ENCODE measurements at places on chromosomes 7 and 10.

- DNase-seq = no peak
Observed at GRCh38 chr10:74255888-74256357, 104.9 kb downstream of the ADK start.

DNA sequence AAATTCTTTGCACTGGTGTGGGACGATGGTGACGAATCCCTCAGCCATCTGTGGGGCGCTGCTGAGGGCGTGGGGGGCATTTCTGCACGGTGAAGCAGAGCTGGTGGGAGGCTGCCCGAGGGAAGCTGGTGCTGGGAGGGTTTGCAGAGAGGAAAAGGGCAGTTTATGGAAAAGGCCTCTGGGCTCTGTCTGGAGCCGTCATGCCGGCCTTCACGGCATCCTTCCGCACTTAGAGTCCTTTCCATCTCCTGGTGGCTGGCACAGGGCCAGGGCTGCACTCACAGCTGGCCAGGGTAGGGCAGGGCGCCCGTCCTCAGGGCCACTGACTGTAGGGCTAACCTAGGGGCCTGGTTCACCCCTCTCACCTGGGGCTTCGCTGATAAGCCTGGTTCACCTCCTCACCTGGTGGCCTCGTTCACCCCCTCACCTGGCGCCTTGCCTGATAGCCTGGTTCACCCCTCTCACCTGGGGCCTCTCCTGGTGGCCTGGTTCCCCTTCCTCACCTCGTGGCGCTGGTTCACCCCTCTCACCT is 598 bp upstream of the AMZ1 start:
- DNase-seq = no peak

DNA sequence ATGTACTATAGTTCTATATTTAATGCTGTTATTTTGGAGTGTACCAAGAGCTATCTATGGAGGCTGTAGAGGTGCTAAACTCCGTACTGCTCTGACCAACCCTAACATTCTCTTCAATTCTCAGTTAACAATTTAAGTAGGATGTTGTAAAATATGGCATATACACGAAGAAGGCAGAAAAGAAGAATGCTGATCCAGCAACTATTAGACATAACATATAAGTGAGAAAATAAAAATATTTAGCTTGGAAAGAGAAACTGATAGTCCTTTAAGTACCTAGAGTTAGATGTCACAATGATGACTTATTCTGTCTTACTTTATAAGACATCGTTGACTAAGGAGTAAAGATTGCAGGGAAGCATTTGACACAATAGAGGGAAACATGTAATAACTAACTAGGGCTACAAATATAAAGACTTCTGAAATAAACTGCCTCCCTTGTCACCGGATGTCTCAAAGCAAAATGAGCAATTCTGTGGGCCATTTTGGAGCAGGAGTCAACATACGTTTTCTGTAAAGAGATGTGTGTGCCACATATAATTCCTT is 159.5 kb downstream of the CPEB3 start:
- no peak for DNase-seq

DNA sequence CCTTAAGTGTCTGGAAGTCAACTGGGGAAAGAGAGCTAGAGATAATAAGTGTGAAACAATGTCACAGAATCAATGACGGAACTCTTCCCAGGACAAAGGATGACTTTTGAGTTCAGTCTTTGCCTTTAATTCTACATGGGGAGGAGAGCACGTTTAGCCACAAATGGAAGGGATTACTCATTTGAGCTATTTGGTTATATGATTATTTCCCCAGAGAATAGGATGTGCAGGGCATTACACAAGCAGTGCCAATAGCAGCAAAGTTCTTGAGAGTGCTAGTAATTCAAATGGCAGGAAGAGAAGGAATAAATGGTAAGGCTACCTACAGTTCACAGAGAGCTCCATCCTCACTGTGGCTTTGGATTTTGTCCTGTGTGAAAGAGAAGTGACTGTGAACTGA is 6.0 kb downstream of the EGFR start:
- no peak for DNase-seq

GRCh38 chr7:1101563-1102431 is 13.9 kb downstream of the GPER1 start:
- DNase-seq = no peak

- DNase-seq = no peak
Observed at GRCh38 chr7:11373546-11374142, 400.0 kb downstream of the PHF14 start.

GRCh38 chr7:14902589-14903067 is at the start of gene DGKB:
Gene DGKB (minus strand): TSS chr7:14902751.
- DNase-seq = no peak

GRCh38 chr7:43650457-43651052 is 67.6 kb downstream of the STK17A start:
- DNase-seq = no peak

DNA sequence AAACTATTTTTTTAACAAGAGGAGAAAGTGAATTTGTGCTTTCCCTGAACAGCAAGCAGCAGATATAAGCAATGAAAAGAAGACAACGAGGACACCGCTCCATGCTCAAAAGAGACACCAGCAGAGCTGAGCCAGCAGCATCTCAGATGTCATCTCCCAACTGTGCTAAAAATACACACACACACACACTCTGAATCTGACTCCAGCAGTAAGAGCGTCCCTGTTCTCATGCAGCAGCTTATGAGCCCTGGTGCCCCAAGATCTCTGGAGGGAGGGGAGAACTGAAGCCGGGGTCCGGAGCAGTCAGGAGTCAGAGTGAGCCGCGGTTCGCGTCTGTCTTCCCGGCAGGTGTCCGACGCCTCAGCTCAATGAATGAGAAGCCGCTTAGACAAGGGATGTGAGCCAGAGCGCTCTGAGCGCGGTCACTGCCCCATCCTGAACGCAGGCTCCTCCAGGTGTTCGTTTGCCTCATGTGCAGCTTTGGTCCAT is 49.2 kb downstream of the SVIL start:
- DNase-seq = no peak

DNA sequence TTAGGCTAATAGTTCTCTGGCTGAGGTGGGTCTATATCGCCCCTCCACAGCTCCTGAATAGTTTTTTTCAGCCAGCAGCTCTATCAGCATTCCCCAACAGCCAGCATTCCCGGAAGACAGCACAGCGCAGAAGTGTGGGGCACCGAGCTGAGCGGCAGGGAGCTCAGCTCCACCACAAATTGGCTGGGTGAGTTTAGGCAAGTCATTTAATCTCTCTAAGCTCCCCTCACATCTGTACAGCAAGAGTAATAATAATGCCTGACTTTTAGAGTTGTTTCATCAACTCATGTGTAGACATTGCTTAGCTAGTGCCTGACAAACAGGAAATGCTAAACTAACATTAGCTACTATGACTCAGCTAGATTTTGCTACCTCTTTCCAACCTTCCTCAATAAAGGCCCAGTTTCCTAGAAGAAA is 247.9 kb upstream of the PTN start:
- no peak for DNase-seq

GRCh38 chr7:11988186-11988585 is 156.2 kb upstream of the THSD7A start:
- DNase-seq = no peak

- DNase-seq = no peak
Observed at GRCh38 chr10:8361510-8361844, 307.0 kb downstream of the GATA3 start.

DNA sequence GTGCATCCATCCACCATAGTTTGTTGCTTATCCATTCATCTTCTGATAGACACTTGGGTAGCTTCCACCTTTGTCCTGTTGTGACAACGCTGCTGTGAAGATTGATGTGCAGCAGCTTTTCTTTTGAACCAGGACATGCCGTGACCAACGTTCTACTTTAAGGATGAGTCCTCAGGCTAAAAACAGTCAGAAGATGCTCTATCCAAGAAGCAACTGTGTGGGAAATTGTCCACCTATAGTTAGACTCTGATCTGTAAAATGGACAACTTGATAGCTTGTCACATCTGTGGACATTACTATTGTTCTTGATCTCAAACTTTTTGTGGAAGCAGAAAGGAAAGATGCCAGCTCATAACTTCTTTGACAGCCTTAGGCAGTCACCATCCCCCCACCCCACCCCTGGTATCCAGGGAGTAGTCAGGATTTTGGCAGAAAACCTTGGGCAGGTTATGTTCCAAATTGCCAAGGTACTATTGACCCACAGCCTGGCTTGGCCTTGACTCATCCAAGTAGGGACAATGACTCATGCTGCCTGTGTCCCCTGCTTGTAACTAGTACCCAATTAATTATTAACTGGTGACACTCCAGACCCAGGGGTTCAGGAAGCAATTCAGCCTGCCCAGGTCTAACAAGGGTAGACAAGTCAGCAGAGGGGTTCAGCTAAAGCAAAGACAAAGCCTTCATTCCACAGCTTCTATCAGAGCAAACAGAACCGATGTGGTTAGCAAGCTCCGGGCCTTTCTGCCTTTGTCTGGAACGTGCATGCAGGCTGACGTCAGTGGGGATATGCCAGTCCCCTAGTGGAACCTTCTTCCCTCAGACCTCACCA is 99.6 kb upstream of the ANLN start:
- no peak for DNase-seq

DNA sequence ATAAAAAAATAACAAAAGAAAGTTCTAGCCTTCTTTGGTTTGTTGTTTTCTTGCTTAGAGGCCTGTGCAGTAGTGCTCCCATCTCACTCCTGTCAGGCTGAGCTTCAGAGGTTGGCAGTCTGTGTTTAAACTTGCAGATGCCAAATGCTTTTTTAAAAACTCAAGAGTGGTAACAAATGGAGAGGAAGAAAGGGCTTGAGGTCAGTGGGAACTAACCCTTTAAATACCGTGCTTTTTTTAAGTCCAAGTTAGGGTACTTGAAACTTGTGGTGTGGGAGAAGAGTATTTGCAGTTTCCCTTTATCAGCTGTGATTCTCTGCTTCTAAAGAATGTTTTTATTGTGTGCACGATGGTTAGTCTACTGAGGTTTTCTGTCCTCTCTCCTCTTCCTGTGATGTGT is 29.4 kb downstream of the ZRANB1 start:
- no peak for DNase-seq

DNA sequence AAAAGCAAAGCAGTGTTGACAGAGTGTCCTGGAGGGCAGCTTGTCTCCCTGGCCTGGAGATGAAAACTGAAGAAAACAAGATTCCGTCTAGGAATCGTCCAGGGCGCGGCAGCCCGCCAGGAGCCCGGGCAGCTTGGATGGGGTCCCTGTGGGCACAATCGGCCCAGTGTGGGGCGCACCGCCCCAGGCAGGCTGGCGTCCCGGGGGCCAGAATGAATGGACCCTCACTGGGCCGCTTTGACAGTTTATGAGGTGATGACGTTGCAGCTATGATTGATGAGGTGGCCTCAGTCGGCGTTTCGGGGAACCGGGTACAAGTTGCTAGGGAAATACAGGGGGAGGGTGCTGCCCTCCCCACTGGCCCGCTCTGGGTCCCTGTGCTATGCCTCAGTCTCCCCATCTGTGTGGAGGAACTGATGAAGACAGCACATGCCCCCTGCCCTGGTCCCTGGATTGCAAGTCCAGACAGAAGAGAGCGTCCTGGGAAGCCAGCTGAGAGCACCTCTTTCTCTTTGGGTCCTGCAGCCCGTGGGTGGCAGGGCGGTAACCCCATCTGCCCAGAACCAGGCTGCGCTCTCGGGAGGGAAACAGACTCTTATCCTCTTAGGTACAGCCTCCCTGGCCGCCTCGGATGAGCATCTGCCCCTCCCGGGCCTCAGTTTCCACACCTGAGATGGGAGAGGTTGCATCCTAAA is 131.3 kb downstream of the LHPP start:
- DNase-seq = no peak

DNA sequence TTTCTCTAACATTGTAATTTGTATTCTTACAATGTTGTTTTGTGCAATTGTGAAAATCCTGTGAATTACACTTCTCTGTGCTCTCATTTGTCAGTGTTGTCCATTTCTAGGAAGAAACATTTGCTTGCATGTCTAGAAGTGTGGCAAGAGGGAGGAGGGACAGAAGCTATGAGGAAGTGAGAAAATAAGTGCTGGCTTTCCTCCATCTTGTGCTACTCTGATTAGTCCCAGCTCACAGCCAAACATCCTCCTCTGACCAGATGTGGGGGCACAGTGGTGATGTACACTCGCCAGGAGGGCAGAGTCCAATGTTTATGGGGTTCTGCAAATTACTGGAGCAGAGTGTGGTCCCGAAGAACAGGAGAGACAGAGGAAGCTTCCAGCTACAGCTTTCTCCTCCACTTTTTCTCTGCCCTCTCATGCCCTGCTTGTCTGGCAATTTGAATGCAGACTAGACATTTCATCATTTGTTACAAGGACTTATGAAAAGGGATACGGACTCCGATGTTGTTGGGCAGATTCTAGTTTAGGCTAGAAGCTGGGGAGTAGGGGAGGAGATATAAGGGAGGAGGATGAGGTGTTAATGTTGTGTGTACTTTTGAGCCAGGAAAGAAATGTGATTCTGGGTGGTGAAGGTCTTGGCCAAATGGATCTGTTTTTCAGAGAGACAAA is 131.0 kb upstream of the C1GALT1 start:
- no peak for DNase-seq

DNA sequence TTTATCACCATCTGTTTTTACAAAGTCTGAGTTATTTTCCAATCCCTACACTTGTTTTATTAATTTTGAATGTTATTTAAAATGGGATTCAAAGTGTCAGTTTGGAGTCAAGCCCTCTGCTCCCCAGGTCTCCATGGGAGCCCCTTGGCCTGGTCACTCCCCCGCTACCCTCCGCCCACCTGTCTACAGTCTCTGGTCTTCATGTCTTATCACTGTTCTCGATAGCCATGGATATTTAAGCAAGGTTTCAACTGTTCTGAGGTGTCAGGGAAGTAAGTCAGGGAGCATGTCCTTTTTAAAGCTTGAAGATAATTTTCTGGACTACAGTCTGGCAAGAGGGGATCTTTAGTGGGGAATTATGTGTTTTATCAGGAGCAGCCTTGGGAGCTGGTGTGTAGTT is 19.1 kb upstream of the HPS1 start:
- DNase-seq = no peak

DNA sequence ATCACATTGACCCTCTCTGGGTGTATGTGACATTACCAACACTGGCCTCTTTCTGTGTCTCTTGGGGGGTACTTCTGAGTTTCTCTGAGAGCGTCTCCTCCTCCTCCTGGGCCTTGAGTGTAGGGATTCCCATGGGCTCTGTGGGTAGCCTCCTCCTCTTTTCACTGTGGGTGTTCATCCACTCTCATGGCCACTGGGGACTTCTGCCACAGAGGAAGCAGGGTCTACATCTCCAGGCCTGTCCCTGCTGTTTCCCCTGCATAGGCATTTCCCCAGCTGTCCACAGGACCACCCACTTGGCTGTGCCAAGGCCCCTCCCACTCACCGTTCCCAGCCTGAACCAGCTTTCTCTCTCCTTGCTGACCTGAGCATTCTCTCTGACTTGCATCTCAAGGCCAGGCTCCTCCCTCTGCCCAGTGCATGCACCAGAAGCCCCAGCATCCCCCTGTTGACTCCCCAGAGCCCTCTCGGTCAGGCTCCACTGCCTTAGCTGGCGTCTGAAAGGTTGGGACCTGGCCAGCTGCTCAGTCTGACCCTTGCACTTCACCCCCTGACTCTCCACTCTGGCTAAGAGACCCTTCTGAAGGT is 487.6 kb downstream of the GLRX3 start:
- no peak for DNase-seq

DNA sequence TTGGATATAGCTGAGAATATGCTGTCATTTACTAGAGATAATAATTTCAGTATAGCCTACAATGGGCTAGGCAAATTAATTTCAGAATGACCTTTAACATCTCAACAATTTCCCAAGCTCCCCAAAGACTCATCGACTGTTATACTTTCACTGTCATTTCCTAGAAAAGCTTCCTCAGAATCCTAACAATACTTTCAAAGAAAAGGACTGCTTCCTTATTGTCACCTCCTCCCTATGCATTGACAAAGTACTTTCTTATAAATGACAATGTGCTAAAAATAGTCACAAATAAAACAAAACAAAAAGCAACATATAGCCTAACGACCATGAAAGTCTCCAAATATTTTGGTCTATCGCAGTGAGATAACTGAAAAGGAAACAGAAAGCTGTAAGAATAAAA is 272.6 kb downstream of the ELMO1 start:
- DNase-seq = no peak
